GDM1 (cell line): ENCODE measurements at places on chromosomes 2 and 18.

DNA sequence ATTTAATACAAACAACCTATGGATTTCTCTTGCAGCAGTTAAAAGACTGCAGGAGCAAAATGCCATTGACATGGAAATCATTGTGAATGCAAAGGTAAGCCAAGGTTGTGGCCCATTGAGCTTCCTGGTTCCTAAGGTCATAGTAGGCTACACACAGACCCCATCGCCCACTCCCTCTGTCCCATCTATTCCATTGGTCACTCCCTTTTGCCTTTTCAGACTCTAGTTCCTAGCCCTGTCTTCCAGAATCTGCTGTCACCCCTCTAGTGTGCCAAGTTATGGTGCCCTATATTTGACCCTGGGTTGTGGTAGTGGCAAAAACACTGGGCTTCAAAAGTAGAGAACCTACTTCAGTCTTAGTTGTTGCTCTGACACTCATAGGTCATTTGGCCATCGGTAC lies 44.7 kb downstream of the UGP2 start:
- no peak for DNase-seq

GRCh38 chr2:236525411-236525997 lies 44.1 kb upstream of the ACKR3 start:
- no peak for DNase-seq

GRCh38 chr2:12291303-12291702 lies 425.4 kb upstream of the TRIB2 start:
- DNase-seq, result no peak

DNA sequence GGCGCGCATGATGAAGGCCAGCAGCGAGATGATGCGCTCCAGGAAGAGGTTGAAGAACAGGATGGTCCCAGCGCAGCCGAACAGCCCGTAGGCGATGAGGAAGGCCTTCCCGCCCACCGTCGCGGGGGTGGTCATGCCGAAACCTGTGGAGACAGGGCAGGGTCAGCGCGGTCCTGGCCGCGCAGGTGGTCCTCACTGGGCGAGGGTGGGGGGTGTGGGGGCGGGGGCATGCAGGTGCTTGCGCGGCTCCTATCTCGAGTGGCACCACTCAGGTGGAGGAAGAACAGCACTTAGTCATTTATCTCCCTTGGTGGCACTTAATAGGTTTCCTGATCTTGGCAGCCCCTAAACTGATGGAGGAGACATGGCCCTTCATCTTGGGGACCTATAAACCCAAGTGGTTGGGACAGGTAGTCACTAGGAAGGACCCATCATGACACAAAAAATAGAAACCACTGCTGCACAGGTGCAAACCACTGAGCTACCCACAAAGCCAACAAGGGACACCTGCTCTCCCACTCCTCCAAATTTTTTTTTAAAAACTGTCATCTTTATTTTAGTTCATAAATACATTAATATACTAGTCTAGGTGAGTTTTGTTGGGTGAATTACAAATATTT lies 118.8 kb downstream of the MSH2 start:
- DNase-seq, result no peak

DNA sequence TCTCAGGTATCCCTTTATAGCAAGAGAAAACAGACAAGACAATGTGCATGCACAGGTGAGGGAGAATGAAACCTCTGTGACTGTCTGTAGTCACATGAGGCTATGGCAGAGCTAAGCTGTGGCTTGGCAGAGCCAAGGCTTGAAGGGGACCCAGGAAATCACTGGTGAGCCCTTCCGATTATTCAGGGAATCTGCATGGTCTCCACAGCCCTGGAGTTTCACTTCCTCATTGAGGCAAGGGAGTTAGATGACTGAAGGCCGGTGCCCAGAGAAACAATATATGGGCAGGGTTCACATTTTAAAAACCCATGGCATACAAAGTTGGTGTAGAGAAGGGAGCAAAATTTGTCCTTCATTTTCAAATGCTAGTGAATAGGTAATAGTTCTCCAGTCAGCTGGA lies 144.4 kb upstream of the REV1 start:
- DNase-seq, result no peak

- no peak for DNase-seq
These were observed 298.0 kb upstream of the SOX11 start for GRCh38 chr2:5394223-5394622.

DNA sequence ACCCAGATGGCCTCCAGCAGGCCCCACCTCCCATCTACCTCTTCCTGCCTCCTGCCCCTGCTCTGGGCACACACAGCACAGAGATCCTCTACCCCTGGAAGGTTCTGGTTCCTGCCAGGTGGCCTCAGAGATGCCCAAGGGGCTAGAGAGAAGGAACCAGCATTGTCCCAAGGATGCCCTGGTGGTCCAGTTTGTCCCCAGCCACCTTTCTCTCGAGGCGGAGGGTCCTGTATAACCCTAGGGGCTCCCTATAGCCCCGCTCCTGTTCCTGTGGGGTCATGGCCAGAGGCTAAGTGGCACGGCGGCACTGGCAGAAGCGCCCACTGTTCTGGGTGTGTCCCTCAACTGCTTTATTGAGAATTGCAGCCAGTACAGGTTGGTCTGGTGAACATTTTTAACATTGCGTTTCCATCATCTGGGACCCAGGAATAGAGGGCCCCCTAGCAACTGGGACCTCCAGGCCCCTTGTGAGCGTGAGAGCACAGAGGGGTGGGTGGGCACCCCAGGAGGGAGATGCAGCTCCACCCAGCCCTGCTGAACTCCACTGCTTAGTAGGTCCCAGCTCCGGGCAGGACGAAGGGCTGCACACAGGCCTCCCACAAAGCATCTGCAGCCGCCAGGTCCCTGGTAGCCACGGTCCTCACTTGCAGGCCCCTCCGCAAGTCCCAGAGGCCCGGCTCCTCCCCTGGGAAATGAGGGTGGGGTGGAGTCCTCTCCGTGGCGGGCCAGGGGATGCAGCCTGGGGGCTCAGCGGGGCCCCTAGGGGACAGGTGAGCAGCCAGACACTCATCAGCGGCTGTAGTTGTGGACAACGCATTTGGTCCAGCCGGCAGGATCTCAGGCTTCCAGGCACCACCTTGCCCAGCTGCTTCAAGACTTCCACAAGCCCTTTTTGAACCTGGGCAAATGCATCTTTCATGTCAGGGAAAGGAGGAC lies 33.1 kb downstream of the GPC1 start:
- no peak for DNase-seq

- no peak for DNase-seq
These were observed 20.0 kb upstream of the SGPP2 start for GRCh38 chr2:222404151-222404905.

DNA sequence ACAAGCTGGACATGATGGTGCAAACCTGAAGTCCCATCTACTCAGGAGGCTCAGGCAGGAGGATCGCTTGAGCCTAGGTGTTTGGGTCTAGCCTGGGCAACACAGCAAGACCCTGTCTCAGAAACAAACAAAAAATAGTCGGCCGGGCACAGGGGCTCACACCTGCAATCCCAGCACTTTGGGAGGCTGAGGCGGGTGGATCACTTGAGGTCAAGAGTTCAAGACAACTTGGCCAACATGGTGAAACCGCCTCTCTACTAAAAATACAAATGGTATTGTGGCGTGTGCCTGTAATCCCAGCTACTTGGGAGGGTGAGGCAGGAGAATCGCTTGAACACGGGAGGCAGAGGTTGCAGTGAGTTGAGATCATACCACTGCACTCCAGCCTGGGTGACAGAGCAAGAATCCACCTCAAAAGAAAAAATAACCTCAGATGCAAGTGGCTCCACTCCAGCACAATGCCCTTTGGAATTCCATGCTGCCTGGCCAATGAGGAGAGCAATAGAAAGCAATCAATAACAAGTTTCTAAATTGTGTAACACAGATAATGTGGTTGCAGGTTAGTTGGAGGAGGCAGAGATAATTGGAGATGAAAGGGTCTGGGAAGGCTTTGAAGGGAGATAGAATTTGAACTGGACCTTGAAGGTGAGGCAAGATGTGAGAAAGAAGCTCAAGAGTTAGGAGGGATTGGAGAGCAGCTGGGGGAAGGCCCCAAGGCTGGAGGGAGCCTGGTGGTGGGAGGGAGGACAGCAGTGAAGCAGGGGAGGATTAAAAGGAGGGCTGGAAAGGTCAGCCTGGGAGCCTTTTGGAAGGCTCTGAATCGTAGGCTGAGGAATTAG lies 6.0 kb downstream of the TTC31 start:
- DNase-seq, result no peak

DNA sequence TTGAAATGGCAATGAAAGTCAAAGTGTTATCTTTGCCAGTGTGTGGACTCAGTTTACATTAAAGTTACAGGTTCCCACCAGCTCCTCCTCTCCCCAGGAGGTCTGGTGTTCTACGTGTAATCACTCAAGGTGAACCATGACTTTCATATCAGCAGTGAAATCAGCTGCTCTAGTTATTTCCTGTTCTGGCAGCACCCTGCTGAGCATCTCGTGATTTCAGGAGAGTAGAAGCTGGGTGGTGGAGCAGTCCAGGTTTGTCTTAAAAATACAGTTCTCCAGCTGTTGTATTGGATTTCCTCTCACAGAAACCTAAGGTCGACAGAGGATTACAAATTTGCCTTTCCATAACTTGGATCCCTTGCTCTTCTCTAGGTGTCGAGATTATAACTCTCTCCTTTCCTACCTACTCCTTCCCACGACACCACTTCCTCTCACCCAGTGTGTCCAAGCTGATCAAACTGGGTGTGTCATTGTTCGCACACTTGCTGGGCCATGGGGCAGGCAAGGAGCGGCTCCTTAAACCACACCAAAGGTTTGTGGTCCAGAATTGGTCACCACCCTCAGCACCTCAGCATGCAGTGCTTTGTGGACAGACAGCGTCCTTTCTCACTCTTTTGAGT lies 13.0 kb upstream of the ARHGAP25 start:
- no peak for DNase-seq

GRCh38 chr2:2507417-2507997 lies 176.4 kb upstream of the MYT1L start:
- no peak for DNase-seq

DNA sequence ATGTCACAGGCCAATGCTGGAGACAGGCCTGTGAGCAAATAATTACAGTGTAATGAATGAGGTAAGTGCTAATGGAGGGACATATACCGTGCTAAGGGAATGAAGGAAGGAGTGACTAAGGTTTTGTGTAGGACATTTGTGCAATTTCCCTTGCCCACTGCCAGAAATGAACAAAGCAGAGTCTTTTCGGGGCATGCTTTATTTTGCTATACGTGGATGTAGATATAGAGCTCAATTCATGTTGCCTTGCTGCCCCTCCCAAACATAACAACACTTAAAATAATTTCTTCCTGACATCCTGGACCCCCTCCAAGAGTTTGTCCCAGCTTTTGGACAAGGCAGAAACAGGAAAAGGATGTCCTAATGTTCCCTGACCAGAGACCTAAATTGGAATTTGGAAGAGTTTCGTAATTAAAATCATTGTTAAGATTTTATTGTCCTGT lies 23.7 kb upstream of the CD28 start:
- no peak for DNase-seq

DNA sequence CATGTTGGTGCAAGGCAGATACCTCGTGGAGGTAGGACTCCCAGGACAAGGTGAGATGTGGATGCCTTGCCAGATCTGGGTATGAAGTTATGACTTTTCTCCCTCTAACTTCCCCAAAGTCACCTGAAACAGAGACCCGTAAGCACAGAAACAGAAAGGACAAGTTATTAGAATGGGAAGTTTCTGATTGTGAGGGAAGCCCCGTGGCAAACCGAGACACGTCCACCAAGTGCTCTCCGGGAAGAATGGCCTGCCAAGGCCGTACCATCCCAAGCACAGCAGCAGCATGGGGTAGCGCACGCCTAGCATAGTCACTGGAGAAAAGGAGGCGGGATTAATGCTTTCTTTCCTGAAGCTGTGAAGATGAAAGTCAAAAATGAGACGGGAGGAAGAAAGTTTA lies 110.6 kb downstream of the ZNF532 start:
- no peak for DNase-seq

DNA sequence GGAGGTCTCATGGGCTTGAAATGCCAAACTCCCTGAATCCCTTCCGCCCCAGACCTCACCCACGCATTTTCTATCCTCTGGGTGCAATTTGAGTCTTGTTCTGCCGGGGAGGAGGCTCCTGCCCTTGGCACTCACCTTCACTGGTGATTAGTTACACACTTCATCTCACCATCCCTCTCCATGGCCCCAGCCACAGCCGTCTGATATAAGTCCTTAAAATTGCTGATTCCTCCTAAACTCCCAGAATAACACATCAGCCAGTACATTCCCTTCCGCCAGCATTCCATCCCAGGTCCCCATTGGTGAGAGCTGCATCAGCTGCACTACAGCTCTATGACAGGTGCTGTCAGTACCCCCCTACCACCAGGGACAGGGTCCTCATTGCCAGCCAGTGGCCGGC lies 3.9 kb downstream of the TIMM21 start:
- no peak for DNase-seq

GRCh38 chr2:152632736-152633135 lies 84.5 kb downstream of the PRPF40A start:
- DNase-seq, result no peak

GRCh38 chr2:157747695-157748370 lies 119.2 kb upstream of the ACVR1C start:
- no peak for DNase-seq

GRCh38 chr2:233152541-233152940 lies 92.4 kb downstream of the INPP5D start:
- no peak for DNase-seq

DNA sequence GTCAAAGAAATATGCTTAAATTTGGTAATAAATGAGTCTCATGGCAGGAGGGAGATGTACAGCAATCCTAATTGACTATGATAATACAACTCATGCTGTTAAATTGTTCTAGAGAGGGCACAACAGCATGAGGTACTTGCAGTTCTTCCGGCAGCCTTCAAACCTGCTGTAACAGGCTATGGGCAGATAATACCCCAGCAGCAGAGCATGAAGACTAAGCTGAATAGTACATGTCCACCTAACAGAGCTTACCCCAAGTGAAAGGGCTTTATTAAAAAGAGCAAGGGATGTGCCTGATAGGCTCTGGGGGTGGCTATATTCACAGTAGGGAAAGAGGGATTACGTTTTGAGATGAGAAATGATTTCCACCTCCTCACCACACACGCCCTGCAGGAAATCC lies 28.9 kb downstream of the MRO start:
- no peak for DNase-seq

GRCh38 chr2:163708265-163708664 lies 27.5 kb downstream of the FIGN start:
- DNase-seq, result no peak

DNA sequence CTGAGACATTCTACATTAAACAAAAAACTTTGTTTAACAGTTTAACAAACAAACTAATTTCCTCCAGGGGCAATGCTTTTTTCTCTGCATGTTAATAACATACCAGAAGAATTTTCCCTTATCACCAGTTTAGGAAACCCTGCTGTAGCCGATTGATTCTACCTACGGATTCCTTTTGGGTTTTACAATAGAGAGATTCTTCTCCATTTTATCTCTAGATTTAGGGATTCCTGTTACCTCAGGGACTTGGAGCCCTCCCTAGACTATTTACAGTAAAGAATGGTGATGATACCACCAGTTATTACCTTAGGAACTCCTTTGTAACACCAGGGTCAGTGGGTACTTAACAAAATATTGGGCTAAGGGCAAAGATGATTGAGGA lies 5.3 kb upstream of the ERICH2 start:
- DNase-seq, result no peak

GRCh38 chr2:134228493-134228903 lies 25.4 kb upstream of the MGAT5 start:
- no peak for DNase-seq
